AG04450 (cell line): ENCODE measurements at places on chromosomes 5 and 9.
A peak's percentile ranks its signal among the peaks of the same experiment; 100 is the strongest.

- no peak for DNase-seq
These were observed 1.7 kb downstream of the CCNG1 start for GRCh38 chr5:163439092-163439425.

- DNase-seq: no peak
These were observed 821 bp upstream of the VCP start for GRCh38 chr9:35073279-35073612.

GRCh38 chr9:107423540-107423939, 66.0 kb downstream of the KLF4 start:
- DNase-seq: no peak

GRCh38 chr9:93533863-93534262, 42.5 kb upstream of the PHF2 start:
- no peak for DNase-seq

DNA sequence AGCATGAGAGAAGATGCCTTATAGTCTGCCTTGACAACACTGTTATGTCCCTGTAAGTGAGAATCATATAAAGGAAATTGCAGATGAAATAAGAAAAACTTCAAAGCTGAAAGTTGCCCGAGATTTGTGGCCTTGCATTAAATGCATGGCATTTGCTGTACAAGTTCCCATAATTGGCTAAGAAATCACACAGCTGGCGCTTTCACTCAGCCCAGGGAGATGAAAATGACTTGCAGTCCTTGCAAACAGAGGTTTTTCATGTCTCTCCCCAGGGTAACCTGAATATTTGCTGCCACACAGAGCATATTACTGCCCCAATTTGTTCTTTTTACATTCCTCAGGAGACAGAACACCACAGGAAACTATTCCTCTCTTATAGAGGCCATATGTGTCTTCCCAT, 174.8 kb downstream of the FAM114A2 start:
- DNase-seq: no peak

DNA sequence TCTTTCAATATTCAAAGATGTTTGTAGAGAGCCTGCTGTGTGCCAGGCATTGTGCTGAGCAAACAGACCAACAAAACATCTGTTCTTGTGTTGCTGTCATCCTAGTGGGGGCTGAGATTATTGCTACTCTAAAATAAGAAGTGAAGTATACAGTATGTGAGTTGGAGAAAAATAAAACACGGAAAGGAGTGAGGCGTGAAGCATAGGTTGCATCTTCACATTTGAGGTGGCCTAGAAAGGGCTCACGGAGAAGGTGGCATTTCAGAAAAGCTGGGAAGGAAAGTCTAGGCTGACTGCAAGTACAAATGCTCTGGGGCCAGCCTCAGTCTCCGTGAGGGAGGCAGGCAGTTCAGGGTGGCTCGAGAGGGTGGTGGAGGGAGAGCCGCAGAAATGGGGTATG, 80.3 kb downstream of the CSNK1A1 start:
- DNase-seq: no peak

- DNase-seq: no peak
These were observed 14.6 kb downstream of the IL33 start for GRCh38 chr9:6230037-6230780.

- no peak for DNase-seq
These were observed 129.7 kb downstream of the CDC42SE2 start for GRCh38 chr5:131393498-131393968.

DNA sequence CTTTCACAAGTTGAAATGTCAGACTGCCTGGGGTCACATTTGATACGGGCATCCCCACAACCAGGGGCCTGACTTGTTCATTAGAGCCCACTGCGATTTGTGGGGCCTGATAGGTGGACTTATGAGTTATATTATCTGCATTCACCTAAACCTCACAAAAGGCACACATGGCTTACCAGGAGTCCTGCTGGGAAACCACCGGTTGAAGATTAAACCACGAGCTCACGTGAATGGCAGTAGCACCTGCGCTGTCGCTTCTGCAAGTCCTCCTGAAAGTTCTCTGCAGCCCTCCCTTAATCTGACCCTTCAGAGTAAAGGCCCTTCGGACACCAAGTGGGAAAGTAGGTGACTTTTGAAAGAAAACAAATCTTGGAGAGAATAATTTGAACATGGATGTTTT, 68.9 kb downstream of the PPIC start:
- no peak for DNase-seq

- DNase-seq: no peak
These were observed 11.0 kb upstream of the CCDC171 start for GRCh38 chr9:15541872-15542271.

DNA sequence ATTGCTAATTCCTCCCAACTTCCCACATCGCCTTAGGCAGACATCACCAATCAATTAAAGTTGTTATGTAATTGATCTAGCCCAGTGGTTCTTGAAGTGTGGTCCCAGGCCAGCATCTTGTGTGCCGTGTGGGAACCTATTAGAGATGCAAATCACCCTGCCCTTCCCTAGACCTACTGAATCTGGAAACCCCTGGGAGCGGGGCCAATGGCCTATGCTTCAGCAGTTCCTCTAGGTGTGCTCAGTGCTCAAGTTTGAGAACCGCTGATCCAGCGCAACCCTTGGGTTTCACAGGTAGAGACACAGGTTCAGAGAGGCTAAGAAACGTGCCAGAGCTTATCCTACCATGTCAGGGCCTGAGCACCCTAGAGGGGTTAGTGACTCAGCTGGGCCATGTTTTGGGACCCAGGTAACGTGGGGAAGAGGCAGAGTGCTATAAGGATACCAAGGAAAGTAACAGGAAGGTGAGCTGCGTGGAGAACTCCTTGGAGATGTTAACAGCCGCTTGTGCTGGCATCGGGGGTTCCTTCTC, 4.4 kb downstream of the SLC34A1 start:
- DNase-seq: no peak

GRCh38 chr9:87119328-87119881, 172.1 kb upstream of the GAS1 start:
- peak; percentile 20 for DNase-seq

- no peak for DNase-seq
These were observed 503.6 kb upstream of the TUSC1 start for GRCh38 chr9:26181836-26182235.

DNA sequence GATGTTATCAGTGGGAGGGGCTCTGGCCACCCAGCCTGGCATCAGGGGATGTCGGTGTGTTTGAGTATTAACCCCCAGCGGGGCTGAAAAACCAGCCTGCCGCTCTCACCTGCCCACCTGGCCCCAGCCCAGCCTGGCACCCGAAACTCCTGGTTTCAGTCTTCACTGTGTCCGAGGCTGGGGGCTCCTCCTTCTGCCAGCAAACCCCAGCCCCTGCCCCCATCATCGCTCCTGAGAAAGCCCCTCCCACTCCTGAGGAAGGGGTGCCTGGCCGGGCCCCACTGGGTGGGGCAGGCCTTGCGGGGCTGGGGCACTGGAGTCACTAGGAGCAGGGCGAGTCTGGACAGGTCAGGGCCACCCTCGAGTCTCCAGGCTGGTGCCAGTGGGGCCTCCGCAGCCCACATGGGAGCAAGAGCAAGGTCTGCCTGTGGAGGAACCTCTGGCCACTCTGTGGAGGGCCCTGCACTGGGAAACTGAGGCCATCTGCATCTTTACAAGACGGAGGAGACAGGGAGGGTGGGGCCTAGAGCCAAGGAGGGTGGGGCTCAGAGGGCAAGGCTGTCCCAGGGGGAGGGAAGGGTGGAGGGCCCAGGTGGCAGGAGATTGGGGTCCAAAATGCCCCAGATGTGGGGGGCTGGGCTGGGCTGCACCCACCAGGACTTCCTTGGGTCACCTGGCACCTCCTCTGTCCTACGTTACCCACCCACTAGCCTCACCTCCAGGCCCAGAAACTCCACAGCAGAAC, 51.5 kb upstream of the NOTCH1 start:
- DNase-seq: no peak

- DNase-seq: no peak
These were observed 1038.7 kb downstream of the PTPRD start for GRCh38 chr9:9574080-9574479.
